ENCODE measurements at places on chromosomes 2 and 18. TPM values are rescaled to one million over a fixed set of nuclear protein-coding genes. Genes with fewer than 3 reads are reported as not detected.

DNA sequence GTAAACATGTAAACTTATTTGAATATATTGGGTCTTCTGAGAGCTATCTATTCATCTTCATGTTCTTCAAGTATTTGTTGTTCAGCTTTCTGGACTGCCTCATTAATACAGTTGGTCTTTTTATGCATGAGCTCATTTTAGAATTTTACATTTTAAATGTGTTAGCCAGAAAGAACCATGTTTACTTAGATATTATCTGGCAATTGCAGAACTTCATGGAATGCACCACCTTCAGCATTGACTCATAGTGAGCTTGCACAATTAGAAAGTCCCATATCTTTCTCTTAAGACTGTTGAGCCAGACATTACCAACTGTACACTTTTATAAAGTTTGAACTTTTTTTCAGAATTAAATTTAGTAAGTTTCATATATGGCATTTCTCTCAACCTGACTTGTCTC, 536.7 kb downstream of the RIT2 start:
- DNase-seq, result no peak

DNA sequence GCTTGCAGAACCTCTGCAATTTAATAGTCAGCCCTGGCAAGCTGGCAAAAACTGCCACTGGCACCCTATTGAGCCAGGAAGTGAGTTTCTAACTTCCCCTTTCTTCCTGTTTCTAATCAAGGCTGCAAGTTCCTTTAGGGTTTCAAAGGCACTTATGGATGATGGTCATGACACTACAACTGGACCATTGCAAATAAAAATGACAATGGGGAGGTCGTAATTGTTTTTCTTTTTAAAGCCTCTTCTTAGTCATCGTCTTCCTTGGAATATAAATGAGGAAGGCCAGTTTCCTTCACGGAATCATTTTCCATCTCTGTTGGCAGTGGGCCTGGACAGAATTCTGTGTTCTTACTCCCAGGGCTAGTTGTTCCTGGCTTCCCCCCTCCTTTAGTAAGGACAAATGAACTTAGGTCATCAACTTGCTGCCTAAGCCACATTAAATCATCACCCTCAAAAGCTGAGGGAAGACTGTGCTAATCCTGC, 35.8 kb downstream of the SH3RF3 start:
- DNase-seq, result no peak

GRCh38 chr18:13618760-13619438, 107.5 kb downstream of the FAM210A start:
- DNase-seq, result no peak

The TCF7L1 gene
- total RNA-seq, result 0.13 TPM

The ERFE gene
- 6.5 TPM for total RNA-seq

The BCL11A gene
- 0.07 TPM for total RNA-seq

DNA sequence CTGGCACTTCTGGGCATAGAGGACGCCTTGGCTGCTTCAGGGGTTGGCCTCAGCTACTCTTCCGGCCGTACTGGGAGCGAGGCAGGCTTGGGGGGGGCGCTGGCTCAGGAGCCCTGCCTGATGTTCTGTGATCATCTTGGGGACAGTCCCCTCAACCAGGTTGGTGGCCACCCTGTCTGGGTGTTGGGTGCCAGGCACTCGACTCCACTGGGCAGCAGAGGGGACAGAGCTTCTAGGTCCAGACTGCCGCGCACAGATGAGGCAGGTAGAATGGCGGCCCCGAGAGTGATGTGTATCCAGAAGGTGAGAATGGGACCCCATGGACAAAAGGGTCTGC, 84.9 kb downstream of the ASB1 start:
- no peak for DNase-seq

DNA sequence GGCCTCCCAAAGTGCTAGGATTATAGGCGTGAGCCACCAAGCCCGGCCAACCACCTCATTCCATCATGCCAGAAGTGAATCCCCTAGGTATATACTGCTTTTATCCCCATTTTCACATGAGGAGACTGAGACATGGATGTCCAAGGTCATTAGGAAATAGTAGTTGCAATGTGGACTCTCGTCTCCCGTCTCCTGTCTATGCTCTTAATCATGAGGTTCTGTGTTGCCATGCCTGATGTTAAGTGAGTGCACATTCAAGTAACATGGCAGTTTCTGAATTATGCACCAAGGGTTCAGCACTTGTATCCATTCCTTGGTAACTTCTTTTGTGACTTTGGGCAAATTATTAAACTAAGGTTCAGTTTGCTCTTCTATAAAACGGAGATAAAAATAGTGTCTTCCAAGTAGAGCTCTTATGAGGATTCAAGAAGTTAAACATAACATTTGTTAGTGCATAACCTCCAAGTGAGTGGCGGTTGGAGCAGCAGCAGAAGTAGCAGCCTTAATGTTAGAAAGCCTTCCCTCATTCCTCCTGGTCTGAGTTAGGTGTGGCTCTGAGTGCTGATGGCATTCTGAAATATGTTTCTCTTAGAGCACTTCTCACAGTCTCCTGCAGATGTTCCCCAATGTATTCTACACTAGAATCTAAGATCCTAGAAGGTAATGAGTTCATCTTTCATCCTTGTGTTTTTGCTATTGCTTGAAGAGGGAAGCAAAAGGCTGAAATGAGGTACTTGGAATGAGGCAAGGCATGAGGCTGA, 21.9 kb downstream of the SOCS6 start:
- no peak for DNase-seq

- no peak for DNase-seq
These were observed 9.8 kb upstream of the DNAJC27 start for GRCh38 chr2:24981411-24982136.

All from K562 (cell line).